ENCODE measurements at places on chromosomes 12 and 14.

GRCh38 chr12:121889274-121889624 lies 659 bp downstream of the PSMD9 start:
- peak; percentile 13 for DNase-seq

DNA sequence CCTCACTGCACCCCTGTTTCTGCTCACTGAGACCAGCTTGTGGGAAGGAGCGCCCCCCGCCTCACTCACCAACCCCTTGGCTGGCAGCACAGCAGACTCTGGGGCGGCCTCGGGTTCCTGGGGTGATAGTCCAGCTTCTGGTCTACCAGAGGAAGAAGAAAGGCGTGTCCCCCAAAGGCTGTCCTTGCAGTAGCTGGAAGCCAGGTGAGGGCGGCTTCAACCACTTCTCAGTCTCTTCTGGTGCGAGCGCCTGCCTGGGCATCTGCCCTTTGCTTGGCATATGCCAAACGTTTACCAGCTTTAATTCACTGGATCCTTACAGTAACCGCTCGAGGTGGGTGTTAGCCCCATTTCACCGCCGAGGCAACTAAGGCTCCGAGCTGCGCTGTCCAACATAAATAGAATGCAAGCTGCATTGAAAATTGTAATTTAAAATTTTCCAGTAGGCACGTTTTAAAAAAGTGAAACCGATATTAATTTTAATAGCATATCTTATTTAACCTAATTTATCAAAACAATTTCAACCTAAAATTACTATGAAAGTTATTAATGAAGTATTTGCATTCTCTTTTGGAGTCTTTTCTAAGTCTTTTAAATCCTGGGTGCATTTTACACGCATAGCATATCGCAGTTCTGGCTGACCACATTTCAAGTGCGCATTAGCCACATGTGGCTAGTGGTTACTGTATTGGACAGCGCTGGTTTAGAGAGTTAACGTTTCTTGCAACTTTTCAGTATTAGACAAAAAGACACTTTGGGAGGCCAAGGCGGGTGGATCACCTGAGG lies 872 bp downstream of the FAM177A1 start:
- no peak for DNase-seq

GRCh38 chr14:78986989-78987388 lies 816.8 kb downstream of the NRXN3 start:
- DNase-seq: no peak

GRCh38 chr14:100438271-100438670 lies 115.1 kb downstream of the SLC25A47 start:
- no peak for DNase-seq

DNA sequence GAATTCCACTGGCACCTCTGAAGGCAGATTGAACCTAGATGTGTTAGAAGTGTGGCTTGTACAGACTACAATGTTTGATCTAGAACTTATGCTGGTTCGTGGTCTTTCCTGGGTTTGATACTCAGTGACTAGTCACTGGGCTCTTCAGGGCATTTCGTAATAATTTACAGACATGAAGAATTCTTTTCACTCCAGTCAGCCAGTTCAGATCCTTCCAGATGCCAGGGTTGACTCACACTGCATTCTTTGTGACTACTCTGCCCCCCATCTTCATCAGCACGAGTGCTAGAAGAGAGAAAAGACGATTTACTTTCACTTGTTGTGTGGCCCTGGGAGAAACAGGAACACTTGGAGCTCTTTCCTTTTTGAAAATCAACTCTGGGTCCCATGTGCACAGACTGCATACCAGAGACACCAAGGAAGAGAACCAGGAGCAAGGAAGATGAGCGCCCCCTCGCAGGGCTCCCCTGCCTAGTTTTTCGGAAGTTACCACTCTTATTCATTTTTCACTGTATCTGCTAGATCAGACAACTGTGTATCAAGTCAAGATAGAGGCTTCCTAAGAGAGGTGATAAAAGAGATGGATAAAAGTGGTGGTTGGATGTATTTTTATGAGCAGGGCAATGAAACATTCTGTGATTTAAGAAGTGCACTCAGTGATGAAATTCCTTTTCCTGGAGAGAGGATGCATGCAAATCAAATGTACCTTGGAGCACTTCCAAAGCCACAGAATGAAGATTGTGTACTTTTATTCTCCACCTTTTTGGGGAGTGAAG lies 33.5 kb upstream of the EVL start:
- DNase-seq: no peak
